ENCODE measurements at places on chromosomes 16 and 17.

DNA sequence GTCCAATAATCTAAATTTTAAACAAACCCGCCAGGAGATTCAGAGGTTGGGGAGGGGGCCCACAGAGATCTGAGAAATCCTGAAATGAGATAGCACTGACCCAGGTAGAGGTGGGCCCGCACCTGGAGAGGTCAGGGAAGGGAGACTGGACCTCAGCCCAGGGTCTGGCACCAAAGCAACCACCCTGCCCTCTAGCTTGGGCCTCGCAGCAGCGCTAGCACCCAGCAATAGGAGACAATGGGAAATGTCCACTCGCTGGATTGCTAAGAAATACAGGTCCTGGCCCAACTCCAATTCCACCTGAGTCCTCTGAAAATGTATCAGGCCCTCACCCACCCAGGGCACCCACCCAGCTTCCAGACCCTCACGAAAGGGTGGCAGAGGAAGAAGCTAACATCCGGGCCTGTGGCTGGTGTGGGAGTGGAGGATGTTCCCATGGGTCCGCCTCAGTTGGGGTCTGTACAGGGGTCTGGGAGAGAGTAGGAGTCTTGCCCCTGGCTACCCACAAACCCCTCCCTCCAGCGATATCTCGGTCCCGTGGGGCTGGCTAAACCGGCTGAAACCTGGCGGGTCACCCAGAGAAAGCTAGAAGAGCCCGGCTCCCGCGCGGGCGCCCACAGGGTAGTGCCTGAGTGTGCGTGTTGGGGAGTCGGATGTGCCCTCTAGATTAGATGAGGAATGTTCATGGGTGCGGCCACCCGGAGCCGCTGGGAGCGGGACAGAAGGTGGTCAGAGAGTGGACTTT is 1.1 kb downstream of the PLLP start:
- DNase-seq, result no peak

- DNase-seq, result no peak
These were observed 20.4 kb downstream of the SOCS1 start for GRCh38 chr16:11235703-11235991.

GRCh38 chr17:68759343-68760140 is 158.4 kb upstream of the FAM20A start:
- peak; percentile 92 for DNase-seq

- no peak for DNase-seq
These were observed 37.6 kb downstream of the NOS2 start for GRCh38 chr17:27762527-27763305.

DNA sequence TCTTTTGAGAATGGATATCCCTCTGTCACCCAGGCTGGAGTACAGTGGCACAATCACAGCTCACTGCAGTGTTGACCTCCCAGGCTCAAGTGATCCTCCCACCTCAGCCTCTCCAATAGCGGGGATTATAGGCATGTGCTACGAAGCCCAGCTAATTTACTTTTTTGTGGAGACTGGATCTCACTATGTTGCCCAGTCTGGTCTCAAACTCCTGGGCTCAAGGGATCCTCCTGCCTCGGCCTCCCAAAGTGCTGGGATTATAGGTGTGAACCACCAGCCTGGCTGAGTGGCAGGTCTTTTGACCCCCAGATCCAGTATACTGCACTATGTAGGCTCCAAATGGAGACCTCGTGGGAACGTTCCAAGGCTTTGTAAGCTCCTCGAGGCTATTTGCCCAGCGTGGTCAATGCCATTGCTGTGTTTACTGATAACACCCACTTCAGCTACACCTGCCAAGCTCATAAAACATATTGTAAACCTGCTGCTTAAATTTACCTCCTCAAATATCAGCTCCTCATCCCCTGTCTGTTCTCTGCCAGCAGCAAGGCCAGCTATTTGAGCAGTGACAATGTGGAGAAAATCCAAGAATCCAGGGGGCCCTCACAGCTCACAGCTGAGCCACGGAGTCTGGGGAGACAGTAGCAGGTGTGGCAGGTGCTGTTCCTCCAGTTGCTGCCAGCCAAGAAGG is 16.2 kb upstream of the KIFC3 start:
- peak; percentile 92 for DNase-seq

GRCh38 chr16:15427648-15428239 is 6.6 kb upstream of the BMERB1 start:
- peak; percentile 84 for DNase-seq

All from NCI-H510A treated with DMSO at 0.1 percent for 48 hours (cell line).